ENCODE measurements at places on chromosomes 4 and X.

GRCh38 chr4:37812713-37813112, 13.8 kb upstream of the PGM2 start:
- no peak for DNase-seq

GRCh38 chr4:2331519-2332200, 69.8 kb upstream of the MXD4 start:
- DNase-seq, result no peak

DNA sequence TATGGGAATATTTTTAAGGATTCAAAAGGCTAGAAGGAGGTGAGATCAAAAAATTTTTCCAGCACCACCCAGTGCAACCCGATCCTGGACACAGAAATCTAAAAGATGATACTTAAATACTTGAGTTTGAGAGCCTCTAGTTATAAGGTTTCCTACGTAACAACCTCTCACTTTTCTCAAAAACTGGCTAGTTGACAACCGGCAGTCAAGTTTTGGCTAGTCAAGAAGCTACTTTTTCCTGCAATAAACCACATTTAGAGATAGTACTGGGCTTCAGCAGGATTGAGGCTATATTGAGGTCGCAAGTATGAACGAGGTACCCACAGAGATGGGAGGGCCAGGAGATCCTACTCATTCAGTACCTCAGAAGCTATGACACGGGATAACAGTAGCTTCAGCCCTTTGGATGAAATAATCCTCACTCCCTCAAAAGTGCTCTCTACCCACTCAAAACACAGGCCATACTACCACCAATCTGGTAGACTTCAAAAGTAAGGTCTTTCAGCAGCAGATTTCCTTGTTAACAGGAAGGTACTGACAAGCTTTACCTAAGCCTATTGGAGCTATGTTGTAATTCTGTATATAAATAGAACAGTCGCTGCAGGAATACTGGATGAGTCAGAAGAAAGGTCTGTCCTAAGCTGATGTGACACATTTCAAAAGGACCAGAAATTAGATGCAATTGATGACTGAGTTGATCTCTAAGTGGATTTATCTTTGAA, 1.5 kb upstream of the TSPAN5 start:
- DNase-seq, result no peak

GRCh38 chrX:100424012-100424411, 13.9 kb upstream of the PCDH19 start:
- no peak for DNase-seq

- no peak for DNase-seq
Observed at GRCh38 chrX:44401151-44401550, 57.7 kb upstream of the EFHC2 start.

DNA sequence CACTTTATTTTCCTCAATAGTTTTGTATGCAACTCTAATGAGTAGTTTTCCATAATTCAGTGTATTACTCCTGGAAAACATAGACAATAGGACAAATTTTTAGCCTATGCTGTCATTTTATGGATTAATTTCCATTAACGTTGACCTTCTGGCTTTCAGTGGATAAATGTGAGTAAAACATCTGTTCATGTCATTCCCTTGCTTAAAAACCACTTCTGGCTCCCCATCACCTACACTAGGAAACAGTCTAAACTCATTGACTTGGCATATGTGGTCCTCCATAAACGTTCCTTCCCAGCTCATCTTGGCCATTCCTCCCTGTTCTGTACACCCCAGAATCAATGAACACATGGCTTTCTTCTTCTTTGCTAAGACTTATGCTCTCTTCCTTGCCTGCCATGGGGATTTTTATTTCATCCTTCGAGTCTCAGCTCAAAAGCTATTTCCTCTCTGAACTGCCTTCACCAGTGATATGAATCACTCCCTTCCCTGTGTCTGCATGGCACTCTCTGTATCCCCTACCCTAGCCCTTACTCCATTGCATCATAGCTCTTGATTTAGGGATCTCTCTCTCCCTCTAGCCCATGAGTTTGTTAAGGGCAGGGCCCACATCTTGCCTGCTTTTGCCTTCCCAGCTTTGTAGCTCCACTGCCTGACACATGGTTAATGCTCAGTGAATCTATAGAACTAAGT, 34.8 kb downstream of the DOCK11 start:
- no peak for DNase-seq

DNA sequence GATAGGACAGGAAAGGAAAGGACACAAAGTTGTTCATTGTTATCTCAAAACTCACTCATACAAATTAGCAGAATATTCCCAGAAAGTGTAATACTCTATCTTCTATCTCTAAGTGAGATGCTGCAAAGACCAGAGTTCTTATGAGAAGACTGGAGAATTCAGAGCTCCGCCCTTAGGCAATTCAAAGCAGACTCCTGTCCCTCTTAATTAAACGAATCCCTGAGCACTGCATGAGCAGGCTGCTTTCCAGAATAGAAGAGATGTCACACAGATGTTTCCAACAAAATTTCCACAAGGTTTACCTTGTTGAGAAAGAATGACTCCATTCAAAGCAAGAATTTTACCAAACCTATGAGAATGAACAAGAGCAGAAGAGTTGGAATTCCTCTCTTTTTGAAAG, 630.8 kb upstream of the INTU start:
- no peak for DNase-seq

DNA sequence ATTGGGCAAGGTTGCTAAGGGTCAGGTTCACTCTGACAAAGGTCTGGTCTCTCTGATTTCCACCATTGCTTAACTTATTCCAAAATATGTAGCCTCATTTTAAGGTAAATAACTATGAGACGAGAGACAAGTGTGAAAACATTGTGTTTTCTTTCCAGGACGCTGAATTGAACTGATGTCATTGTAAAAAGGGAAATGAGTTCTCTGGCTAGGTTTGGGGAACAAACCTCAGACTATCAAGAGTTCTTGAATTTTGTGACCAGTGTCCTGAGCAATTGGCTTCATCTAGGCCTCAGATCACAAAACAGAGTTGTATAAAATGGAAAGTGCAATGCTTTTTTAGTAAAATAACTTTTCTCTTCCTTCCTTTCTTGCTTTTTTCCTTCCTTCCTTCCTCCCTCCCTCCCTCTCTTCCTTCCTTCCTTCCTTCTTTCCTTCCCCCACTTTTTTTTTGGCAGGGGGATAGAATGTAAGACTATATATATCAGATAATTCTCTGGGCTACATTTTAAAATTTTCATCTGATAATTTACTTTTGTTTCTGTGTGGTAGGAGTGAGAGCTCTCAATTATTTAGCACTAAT, 30.8 kb upstream of the CXCL8 start:
- no peak for DNase-seq

DNA sequence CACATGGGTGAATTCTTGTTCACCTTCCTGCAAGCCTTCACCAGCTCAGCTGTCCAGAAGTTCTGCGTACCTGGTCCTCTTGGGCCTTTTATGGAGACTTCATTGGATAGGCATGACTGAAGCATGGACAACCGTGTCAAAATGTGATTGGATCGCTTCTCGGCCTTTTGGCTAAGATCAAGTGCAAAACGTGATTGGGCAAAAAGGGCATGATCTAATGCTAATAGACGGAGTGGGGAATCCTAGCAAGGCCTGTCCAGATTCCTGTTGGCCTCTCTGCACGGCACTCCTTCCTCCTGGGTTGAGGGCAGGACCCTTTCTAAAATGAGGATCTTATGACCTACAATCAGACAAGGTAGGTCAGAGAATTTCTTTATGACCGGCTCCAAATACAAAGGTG, 24.9 kb downstream of the PRDX4 start:
- DNase-seq, result no peak

DNA sequence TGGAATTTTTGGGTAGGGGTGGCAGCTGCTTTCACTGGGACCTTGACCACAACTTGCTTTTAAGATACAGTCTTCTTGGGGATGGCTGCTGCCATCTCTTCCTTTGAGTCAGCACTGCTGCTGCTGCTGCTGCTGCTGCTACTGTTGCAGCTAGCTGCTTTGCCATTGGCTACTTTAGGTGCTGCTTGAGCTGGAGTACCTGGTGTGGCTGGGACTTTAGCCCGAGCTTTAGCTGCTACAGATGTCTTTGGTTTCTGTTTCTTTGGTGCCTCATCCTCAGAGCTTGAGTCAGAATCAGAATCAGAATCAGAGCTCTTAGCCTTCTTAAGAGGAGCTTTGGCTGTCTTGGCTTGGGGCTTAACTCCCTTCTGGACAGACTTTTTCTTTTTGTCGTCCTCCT, 52.2 kb downstream of the FAM9B start:
- no peak for DNase-seq

DNA sequence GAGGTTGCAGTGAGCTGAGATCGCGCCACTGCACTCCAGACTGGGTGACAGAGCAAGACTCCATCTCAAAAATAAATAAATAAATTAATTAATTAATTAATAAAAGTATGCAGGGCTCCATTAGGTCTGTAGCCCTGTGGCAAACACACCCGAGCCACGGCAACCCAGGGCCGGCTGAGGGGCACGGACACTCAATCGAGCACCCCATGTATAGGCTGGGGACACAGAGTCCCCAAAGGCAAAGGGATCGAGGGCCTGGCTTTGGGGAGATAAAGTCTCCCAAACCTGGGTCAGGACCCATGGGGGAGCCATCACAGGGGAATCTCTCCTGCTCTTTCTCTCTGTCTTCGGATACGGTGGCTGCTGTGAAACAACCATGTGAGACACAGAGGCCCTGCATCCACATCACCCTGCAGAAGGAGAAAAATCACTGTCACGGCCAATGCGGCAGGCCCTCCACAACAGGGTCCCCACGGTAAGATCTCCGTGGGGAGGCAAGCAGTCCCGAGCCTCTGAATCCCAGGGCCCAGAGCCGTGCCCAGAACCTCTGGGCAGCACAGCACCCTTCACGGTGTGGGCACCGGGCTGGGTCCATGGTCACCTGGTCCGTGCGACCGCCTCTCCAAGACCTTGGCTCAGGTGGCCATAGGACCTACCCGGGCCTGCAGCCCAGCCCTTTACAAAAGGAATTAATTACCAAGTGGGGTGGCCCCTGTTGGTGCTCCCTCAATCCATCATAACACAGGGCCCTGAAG, 81.8 kb downstream of the WFS1 start:
- no peak for DNase-seq

- no peak for DNase-seq
Observed at GRCh38 chrX:15404401-15405096, 20.3 kb upstream of the VEGFD start.

DNA sequence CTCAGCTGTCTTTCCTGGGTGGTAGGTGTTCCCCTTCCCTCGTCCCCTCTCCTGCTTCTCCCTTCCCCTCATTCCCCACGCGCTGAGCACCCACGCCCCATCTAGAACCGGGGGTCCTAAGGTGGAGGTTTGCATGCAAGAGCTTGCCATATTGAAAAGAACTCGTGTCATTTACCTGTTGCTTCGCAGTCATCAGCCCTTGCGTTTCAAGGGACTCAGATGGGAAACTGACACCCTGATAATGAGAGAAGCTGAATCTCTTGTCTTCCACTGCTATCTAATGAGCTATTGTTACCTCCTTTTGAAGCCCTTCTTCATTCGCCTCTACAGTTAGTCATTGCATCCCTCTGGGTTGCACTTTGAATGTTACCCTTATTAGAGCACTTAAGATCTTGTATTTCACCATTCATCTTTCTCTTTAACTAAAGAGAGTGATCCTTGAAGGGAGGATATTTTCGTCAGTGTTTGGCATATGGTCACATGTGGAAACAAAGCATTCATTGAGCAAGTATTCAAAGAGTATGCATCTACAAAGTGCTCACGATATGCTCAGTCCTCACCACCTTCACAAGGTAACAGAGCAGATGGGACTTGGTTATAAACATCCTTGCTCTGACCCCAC, 25.7 kb downstream of the ARL9 start:
- DNase-seq, result no peak

GRCh38 chr4:183627979-183628588, 30.9 kb downstream of the RWDD4 start:
- DNase-seq, result no peak

DNA sequence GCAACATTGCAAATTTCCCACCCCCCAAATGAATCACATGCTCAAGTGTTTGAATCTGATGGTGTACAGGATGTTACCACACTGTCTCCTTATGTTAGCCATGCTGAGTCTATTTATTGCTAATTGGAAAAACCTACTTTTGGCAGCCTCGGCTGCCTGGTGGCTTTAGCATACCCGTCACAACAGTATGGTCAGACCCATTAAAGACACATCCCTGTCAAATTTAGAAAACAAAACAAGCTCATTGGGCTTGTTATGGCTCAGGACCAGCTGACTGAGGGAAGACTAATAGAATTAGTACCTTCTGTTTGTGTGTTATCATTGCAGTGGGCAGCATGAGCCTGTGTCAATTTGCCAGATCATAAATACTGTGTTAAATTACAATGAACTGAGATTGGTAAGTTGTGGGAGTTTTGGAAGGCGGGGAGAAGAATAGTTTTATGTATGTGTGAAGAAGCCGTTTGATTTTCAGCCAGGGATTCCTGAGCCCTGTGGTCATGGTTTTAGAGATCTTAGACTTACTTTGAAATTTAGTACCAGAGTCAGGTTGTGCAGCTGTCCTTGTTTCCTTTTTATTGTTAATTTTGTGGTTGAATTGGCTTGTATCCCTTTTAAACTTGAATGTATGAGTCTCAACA, 66.8 kb downstream of the POLA1 start:
- no peak for DNase-seq

DNA sequence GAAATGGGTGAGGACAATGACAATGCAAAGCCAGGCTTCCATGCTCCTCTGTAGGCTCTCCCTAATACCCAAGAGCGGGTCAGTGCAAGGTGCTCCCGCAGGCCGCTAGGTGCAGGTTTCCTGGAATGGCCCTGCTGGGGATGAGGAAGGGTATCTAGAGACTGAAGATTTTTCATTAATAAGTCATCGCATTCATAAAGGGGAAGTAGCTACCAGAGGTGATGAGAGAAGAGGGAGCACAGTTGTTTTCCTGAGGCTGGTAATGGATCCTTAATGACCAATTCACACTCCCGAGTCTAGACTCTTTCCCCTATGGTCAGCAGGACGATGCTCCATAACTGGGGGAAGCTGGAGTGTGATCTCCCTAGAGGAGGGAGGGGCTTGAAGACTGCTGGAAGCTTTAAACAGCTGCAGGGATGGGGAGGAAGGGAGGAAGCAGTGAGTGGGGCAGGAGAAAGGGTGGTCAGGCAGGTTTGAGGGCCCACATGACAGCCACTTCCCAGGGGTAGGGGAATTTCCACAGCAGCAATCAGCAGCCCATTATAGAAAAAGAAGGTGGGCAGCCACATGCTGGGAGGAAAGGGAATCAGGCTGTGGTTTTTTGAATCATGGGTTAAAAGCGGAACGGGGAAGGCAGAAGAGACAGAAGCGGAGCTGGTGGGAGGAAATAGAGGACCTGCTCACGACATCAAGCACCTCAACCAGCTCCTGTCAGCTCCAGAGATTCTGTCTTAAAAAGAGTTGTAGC, 10.2 kb upstream of the ATP6AP2 start:
- peak; percentile 24 for DNase-seq

DNA sequence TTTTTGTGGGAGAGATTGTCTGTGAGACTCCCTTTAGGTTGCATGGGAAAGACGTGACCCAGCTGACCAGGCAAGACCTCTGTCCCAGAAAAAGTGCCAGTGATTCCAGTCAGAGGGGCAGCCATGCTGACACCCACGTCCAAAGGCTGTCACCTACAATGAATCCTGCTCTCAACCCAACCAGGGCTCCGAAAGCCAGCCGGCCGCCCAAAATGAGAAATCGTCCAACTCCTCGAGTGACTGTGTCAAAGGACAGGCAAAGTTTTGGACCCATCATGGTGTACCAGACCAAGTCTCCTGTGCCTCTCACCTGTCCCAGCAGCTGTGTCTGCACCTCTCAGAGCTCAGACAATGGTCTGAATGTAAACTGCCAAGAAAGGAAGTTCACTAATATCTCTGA, 5.5 kb downstream of the SLITRK2 start:
- DNase-seq, result no peak
